ENCODE measurements at places on chromosomes 13 and 19.
A peak's percentile ranks its signal among the peaks of the same experiment; 100 is the strongest.

GRCh38 chr13:66723576-66723975, 506.6 kb downstream of the PCDH9 start:
- no peak for DNase-seq

GRCh38 chr19:48344892-48345291, 18.8 kb downstream of the TMEM143 start:
- DNase-seq = no peak

DNA sequence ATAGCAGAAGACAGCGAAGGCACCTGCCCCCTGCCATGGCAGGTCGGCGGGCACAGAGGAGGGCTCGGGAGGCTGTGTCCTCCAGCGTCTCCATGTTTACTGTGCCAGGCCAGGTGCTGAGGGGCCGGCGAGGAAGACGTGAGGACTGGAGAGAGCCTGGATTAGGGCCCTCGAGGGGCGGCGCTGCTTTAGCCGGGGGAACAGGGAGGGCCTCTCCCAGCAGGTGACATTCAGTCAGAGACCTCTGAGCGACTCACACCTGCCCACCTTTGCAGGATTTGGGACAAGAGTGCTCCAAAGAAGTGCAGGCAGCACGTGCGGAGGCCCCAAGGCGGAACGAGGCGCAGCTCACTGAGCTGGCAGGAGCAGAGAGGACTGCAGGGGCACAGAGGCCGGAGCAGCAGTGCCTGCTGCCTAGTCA, 17.6 kb downstream of the KDM4B start:
- no peak for DNase-seq

DNA sequence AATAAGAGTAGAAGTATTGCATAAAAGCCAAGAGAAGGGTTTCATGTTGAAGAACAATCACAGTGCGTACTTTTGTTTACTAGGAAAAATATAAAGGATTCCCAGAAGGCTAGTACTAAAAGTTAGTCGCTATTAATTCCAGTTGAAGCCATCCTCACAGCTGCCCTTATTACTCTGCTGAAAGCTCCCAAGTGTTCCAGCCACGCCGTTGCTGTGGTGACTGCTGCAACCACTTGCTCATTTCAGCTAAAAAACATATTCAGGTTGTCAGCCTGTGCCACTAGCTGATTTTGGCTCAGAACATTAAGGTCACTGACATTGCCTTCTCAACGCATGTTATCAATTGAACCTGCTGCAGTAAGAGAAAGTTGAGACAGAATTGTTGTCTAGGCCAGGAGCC, 87.1 kb upstream of the FNDC3A start:
- DNase-seq = no peak

- DNase-seq = no peak
Observed at GRCh38 chr13:66222127-66222526, 1008.0 kb downstream of the PCDH9 start.

DNA sequence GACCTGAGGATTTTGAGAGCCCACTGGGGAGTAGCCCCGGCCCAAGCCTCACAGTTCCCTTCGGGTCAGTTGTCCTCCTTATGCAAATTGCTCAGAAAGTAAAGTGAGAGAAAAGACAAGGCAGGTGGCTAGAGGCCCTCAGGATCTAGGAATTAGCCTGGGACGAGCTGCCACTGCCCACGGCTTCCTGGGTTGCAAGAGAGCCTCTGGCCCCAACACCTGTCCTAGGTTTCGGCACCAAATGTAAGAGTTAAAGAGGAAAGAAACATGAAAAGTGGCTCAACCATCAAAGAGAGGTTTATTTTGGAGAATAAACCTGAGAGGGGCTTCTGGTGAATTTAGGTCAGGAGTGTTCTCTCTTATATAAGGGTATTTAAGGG, 25.6 kb downstream of the TMEM255B start:
- no peak for DNase-seq

GRCh38 chr19:52453324-52454094, at the start of gene ZNF578:
ZNF578 (plus strand) TSS chr19:52453553; CDS start chr19:52501846, 48,293 bp downstream.
- DNase-seq = peak; percentile 5

- no peak for DNase-seq
Observed at GRCh38 chr19:33554821-33555220, 33.2 kb upstream of the PEPD start.

DNA sequence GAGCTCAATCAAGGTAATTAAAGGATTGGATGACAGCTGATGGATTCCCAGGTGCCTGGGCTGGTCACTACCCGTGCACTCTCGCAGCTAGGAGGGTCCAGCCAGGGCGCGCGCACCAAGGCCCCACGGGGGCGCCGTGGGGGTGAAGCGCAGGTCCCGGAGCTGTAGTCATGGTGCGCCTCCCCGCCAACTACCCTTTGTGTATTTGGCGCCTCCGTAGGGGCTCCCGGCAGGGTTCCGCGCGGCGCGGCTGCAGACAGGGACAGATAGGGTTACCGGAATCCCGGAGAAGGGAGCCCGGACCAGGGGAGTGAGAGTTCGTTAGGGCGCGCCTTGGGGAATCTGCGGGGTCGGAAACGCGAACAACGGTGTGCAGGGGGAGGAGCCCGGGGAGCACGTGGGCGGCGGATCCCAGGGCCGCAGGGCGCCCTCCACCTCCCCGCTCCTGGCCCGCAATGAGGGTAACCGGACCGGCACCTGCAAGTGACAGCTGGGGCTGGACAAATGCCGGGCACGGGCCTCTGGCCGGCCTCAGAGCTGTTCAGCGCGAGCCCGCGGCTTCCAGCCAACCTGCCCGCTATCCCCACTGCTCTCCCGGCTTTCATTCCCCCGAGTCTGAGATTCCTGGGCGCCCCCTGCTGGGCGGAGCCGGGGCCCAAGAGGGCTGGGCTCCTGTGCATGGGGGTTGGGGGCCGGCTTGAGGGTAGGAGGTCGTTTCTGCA, 3.4 kb upstream of the PRAM1 start:
- DNase-seq = peak; percentile 52

Measured in stimulated activated CD8-positive, alpha-beta memory T cell treated with anti-CD3 and anti-CD28 coated beads, Interleukin-4, amount 100 ng/mL, for 1 hour (primary cell).